ENCODE measurements at places on chromosomes 6 and 20.

GRCh38 chr6:13480631-13481501 lies 6.5 kb downstream of the GFOD1 start:
- peak; percentile 71 for DNase-seq

- DNase-seq: no peak
These were observed 237.2 kb upstream of the BMP2 start for GRCh38 chr20:6530254-6530653.

DNA sequence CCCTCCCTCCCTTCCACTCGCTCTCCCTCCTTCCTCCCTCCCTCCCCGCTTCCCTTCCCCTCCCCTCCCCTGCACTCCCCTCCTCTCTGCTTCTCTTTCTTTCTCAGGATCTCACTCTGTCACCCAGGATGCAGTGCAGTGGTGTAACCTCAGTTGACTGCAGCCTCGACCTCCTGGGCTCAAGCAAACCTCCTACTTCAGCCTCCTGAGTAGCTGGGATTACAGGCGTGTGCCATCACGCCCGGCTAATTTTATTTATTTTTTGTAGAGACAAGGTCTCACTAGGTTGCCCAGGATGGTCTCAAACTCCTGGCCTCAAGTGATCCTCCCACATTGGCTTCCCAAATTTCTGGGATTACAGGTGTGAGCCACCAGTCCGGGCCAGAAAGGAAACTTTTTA lies 23.6 kb upstream of the SERPINB1 start:
- no peak for DNase-seq

DNA sequence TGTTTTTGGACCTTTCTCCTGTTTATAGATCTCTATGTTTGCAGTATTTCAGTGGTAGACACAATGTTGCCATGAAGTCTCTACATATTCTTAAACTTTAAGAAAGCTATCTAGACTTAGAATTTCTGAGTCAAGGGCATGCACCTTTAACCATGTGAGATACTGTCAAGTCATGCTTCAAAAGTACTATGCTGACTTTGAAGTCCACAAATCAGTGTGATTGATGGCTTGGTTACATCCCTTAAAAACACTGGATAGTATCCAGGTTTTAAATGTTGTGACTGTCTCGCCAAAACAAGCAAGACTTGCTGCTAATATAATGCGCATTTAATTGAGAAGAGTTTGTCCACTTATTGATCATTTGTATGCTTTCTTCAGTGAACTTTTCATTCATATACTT lies 30.5 kb downstream of the ZNF334 start:
- no peak for DNase-seq

- peak; percentile 7 for DNase-seq
These were observed 22.7 kb downstream of the HIVEP1 start for GRCh38 chr6:12034837-12035236.

GRCh38 chr6:129661536-129662405 lies 48.2 kb downstream of the ARHGAP18 start:
- no peak for DNase-seq

- peak; percentile 19 for DNase-seq
These were observed 102.9 kb upstream of the ZNF184 start for GRCh38 chr6:27575594-27576361.

GRCh38 chr6:110661414-110661813 lies 153.9 kb downstream of the CDK19 start:
- no peak for DNase-seq

- no peak for DNase-seq
These were observed 543.1 kb upstream of the IRAK1BP1 start for GRCh38 chr6:78324213-78324612.

DNA sequence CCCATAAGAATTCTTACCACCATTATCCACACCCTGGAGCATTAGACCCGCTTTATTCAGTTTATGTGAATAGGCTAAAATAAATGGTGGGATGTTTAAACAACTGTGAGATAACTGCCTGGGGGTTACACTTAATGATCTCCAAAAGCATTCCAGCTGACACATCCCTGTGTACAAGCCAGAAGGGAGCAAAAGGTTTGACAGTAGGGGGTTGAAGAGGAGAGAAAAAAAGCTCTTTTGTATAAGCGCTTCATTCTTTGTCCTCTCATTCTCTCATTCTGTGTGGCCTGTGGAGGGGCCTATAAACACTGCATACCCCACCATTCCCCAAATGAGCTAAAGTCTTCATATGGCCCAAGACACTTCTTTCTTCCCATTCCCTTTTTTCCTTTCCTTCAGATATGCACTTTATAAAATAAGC lies 30.8 kb upstream of the COL21A1 start:
- DNase-seq: no peak
